ENCODE measurements at places on chromosomes 5 and 9.

DNA sequence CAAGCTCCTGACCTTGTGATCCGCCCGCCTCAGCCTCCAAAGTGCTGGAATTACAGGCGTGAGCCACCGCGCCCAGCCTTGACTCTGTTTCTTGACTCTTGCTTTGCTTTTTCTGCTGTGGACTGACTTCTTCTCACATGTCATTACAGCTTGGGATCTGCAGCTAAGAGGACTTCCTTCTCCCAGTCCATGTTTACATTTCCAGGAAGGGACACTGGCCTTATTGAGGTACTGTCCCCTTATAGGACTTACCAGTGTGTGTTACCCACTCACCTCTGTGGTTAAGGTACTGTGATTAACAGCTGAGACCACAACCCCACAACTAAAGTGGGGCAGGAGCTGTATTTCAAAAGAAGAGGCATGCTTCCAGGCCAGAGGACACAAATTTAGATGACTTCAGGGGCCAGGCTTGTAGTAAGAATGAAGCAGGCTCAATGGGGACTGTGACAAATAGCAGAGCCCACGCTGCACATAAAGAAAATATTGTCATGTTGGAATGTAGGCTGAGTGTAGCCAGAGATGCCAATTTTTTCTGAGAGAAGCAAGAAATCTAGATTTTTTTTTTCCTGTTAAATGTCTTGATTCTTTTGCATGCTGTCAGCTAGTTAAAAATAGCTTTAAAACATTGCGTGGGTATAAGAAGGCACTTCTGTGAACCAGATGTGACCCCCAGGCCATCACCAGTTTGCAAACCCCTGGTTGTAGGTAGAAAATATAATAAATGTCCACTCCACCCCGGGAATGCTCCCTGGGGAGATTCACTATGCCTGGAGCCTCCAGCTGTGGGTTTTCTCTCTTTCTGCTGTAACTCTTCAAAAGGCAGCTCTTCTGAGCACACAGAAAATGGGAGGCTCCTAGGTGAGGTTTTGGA is 75.0 kb downstream of the PTPDC1 start:
- DNase-seq: no peak

DNA sequence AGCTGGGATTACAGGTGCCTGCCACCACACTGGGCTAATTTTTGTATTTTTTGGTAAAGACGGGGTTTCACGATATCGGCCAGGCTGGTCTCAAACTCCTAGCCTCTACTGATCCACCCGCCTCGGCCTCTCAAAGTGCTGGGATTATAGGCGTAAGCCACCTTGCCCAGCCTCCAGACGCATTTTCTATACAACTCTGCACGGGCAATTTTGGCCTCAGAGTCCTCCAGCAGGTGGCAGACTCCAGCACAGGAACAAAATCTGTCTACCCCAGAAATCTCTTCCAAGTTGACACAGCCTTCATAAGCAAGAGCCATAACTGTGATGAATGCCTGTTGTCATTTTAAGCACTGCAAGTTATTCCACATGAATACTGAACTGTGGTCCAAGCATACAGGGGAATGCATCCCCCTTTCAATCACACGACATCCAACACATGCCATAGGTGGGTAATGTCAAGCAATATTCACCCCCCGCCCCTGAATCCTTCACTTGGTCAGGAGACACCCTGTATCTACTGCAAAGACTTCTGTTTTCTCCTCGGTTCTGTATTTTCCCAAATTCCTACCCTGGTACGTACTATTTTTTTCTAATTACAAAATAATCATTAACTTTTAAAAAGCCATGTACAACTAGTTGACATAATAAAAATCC is 50.8 kb downstream of the ALDH7A1 start:
- no peak for DNase-seq

DNA sequence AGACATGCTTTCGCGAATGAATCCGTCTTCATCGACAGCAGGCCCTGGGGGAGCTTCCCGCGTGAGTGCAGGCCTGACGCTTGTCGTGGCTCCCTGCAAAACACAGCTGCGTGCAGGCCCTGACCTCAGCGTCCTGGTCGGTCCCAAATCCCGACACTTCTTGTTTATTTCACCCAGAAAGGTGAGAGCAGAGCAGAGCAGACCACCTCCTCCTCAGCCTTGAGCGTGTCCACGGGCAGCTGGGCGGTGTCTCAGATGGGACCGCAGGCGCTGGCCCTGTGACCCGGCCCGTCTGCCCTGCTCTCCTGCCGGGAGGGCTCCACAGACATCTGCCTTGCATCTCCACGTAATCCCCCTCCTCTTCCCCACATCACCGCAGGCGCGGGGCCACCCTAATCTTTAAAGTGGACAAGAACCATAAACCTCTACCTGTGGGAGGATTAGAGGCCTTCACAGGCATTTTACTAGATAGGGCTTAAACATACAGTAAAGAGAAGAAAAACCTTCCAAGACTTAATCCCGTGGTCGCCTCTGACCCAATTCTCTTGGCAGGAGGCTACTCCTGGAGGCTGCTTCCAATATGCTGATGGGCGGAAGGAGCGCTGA is 7.5 kb upstream of the LHX3 start:
- no peak for DNase-seq

DNA sequence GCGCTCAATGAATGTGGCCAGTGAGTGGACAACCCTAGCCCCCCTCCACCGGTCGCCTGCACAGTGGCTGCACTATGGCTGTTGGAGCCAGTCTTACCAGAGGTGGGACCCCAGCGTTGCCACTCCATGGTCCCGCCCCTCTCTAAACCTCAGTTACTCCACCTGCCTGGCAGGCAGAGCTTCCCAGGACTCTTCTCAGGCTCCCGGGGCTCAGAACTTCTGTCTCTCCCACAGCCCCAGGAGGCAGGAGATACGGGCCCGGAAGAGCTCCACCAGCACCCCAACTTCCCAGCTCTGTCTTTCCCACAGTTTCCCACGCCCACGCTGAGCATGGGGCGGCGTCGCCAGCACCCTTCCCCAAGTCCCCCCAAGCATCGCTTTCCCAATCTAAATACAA is 975 bp downstream of the RASGEF1C start:
- DNase-seq: no peak

- no peak for DNase-seq
These were observed 123.0 kb upstream of the SLC27A6 start for GRCh38 chr5:128842241-128842640.

DNA sequence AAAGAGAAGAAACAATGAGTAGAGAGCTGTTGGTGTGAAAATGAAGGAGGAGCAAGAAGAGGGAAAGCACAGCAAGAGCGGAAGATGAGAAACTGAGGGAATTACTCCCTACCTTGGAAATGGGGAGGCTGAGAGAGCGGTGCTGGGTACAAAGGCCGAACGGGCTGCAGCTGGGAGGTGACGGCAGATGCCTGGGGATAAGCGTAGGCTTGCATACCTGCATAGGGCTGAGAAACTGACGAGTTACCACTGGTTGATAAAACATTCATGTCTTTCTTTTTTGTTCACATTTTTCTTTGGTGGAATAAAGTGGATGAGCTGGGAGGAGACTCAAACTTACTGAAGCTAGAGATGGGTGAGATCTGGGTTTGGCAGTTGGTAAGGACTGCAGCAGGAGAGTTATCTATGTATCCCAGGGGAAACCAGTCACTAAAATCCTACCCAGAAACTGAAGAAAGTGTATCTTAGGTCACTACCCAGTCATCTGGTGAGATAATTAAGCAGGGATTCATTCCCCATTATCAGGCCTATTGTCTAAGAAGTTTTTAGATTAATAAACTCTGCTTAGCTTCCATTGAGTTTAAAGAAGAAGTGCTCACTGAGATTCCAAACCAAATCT is 34.8 kb downstream of the FKBP15 start:
- DNase-seq: no peak

- DNase-seq: no peak
These were observed 17.0 kb downstream of the MYO10 start for GRCh38 chr5:16918891-16919671.
